ENCODE measurements at places on chromosomes 2 and 18.

- no peak for DNase-seq
These were observed 205.1 kb downstream of the DNAH7 start for GRCh38 chr2:195863564-195863963.

DNA sequence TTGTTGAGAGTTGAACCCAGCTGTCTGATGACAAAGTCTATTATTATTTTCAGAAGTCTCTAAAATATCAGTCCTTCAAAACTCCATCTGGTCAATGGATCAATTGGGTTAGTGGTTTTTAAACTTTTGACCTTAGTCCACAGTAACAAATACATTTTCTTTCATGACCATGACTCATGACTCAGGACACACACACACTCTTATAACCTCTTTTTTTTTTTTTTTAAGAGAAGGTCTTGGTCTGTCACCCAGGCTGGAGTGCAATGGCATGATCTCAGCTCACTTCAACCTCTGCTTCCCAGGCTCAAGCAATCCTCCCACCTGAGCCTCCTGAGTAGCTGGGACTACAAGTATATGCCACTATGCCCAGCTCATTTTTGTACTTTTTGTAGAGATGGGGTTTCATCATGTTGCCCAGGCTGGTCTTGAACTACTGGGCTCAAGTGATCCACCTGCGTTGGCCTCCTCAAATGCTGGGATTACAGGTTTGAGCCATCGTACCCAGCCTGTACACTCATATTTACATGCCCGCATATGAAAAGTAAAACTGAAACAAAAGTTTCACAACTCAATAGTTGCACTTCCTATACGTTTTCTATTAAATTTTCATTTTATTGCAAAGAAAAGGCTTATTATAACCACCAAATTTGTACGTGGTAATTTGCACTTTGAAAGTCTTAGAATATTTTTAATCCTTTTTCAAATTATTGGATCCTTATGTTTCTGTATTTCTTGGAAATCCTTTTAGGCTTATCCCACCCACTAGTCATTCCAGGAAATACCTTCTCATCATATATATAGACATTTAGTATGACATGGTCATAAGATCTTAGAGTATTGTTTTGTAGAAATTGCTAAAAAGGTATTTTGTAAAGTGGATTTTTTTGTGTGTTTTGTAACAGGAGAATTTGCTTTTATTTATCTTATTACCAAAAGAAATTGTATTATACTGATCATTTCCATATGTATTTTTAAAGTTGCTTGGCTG, 199.0 kb downstream of the LPIN1 start:
- DNase-seq: no peak

- DNase-seq: peak; percentile 69
These were observed 284.7 kb upstream of the VWC2L start for GRCh38 chr2:214126135-214126534.

GRCh38 chr18:8114480-8114879, 494.8 kb upstream of the RAB12 start:
- no peak for DNase-seq

- no peak for DNase-seq
These were observed 177.7 kb downstream of the PIEZO2 start for GRCh38 chr18:10971717-10972116.

DNA sequence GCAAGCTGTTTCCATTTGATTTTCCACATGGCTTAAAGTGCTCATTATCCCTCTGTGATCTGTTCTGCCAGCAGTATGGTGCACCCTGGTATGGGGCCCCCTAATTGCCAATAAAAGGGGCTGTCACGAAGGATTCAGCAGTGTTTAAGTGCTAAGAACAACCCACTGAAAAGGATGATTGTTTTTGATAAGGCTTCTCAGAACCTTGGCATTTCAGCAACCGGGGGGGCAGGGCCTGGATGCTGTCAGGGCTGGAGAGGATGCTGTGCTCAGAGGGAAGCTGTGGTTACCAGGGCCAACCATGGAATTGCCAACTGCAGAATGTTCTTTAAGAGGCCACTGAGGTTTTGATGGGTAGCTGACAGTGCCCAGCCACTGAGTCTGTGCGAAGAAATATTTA, 117.8 kb downstream of the CTIF start:
- DNase-seq: peak; percentile 83

DNA sequence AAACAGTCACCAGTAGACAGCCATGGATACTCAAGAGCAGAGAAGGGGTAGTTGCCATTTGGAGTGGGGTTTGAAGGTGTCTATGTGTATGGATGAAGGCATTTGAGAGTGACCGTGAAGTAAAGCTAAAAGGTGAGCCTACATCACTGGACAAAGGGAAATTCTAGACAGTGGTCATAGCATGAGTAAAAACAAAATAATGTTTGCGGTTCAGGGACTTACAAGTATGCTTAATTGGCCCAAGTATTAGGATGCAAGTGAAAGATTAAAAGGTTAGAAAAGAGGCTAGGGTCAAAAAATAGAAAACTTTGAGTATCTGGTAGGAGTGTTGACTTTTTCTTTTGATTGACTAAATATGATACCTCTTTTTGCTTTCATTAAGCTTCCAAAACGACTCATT, 238.1 kb upstream of the SLC8A1 start:
- DNase-seq: no peak
